Activated CD8-positive, alpha-beta memory T cell treated with anti-CD3 and anti-CD28 coated beads, Interleukin-2, amount 10 ng/mL, durations not matched to agents 7 days and 5 days (primary cell): ENCODE measurements at places on chromosomes 11 and 22. TPM values are rescaled to one million over a fixed set of nuclear protein-coding genes. Genes with fewer than 3 reads are reported as not detected.

OR5B21 gene
- 0.96 TPM for total RNA-seq

FAM168A gene
- 19.3 TPM for total RNA-seq

GLYAT gene
- total RNA-seq = not detected

PHOX2A gene
- not detected for total RNA-seq

BTBD18 gene
- not detected for total RNA-seq

SCGB1A1 gene
- not detected for total RNA-seq

RFPL3 gene
- total RNA-seq = not detected

HTR3B gene
- total RNA-seq = not detected

GLB1L2 gene
- 1.3 TPM for total RNA-seq

MLC1 gene
- total RNA-seq = 1.9 TPM

ANGPTL5 gene
- not detected for total RNA-seq

TTC28 gene
- 1.2 TPM for total RNA-seq

RAPSN gene
- total RNA-seq = 0.79 TPM

OTOG gene
- total RNA-seq = not detected

LINC01488 gene
- total RNA-seq = not detected
